ENCODE measurements at places on chromosomes 11 and 22. TPM values are rescaled to one million over a fixed set of nuclear protein-coding genes. Genes with fewer than 3 reads are reported as not detected.

The SLC15A3 gene
- 1.5 TPM for total RNA-seq

The UBQLNL gene
- total RNA-seq, result not detected

The CNGA4 gene
- total RNA-seq, result not detected

The IGSF9B gene
- total RNA-seq, result 12.2 TPM

The LRRC10B gene
- not detected for total RNA-seq

The GDPD4 gene
- total RNA-seq, result not detected

The CSF2RB gene
- total RNA-seq, result 0.13 TPM

The NUP160 gene
- 65.1 TPM for total RNA-seq

The ADAMTS8 gene
- not detected for total RNA-seq

The KCNE3 gene
- total RNA-seq, result 0.07 TPM

The KRTAP5-2 gene
- not detected for total RNA-seq

The MOGAT2 gene
- not detected for total RNA-seq

The IFITM1 gene
- total RNA-seq, result 70.7 TPM

The NAV2 gene
- total RNA-seq, result 0.42 TPM

The BIRC2 gene
- 40.3 TPM for total RNA-seq

DNA sequence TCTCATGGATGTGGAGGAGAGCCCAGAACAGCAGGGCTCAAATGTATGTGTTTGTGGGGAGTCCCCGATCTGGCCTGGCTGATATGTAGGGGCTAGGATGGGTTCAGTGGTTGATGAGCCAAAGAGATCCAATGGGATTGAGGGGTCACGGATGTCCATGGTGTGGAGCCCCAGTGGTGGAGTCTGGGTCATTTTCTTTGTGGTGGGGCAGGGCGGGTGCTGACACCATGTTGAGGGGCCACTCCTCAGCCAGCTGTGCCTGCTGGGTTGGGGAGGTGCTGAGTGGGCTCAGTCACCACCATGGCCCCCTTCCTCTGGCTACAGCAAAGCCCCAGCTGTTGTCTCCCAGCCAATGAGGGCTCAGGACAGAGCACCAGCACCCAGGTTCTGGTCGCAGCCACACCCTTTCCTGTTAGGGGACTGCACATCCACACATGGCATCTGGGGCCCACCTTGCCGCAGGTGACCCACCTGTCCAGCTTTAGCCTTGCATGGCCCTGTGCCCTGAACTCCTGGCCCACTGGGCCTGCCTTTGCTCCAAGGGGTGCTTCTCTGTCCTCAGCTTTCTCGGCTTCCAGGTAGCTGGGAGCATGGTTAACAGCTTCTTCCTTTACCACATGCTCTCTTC, 3.2 kb upstream of the GNAZ start:
- H3K4me3 ChIP-seq, result no peak overlapping the region
- H3K36me3 ChIP-seq, result no peaks in the 10 kb centered on the region
- no peak overlapping the region for H3K27ac ChIP-seq

DNA sequence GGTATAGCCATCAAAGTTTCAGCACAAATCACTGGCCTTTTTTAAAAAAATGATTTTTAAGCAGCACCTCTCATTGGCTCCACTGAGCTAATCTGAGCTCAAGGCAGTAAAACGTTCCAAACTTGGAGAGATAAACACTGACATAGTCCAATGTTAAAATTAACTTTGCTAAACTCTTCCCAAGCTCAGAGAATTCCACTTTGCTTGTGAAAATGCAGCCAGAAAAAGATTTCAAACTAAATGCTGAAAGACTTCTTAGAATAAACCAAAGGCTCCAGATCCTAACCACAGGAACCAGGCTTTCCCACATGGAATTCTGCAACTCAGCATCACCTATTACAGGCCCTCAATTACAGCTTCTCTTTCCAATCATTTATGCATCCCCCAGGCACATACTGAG, 84.7 kb upstream of the GDPD4 start:
- H3K4me1 ChIP-seq, result no peaks in the 10 kb centered on the region
- no peak overlapping the region for H3K27ac ChIP-seq
- no peaks in the 10 kb centered on the region for H3K36me3 ChIP-seq
- no peak for DNase-seq

- H3K36me3 ChIP-seq, result peaks cover 6% of the 10 kb centered on the region
- DNase-seq, result no peak
- H3K27ac ChIP-seq, result no peak overlapping the region
Observed at GRCh38 chr11:75000975-75001354, 12.2 kb downstream of the NEU3 start.

DNA sequence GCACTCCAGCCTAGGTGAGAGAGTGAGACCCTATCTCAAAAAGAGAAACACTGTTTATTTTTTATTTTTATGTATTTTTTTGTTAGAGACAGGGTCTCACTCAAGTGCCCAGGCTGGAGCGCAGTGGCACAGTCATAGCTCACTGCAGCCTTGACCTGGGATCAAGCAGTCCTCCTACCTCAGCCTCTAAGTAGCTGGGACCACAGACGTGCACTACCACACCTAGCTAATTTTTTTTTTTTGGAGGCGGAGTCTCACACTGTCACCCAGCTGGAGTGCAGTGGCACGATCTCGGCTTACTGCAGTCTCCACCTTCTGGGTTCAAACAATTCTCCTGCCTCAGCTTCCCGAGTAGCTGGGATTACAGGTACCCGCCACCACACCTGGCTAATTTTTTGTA, 6.4 kb downstream of the RBX1 start:
- no peak for DNase-seq
- peaks cover 9% of the 10 kb centered on the region for H3K36me3 ChIP-seq
- peaks cover 11% of the 10 kb centered on the region for H3K4me1 ChIP-seq
- no peak overlapping the region for H3K27ac ChIP-seq
- H3K4me3 ChIP-seq, result no peak overlapping the region

DNA sequence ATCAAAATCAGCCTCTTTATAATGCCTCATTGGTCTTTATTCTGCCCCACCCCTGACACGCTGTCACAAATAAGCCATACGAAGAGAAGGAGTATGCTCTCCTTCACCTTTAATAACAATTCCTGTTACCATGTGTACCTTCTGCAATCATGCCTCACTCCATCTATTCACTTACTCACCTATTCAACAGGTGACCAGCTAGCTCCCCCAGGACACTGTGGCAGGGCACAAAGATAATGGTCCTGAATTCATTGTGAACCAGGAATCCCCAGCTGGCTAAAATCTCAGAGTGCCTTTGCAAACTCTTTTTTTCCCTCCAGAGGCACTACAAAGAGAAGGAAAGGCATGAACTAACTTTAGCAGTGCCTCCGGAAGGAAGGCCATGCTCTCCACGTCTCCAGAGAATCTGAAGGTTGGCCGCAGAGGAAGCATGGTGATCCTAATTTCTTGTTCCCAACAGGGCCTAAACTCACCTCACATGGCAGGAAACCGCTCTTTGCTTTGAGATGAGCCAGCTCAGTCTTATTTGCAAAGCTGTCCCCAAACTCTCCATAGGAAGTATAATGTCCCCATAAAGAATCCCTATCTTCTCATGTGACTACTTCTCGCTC, 590.3 kb downstream of the BUD13 start:
- H3K27ac ChIP-seq, result no peak overlapping the region
- H3K4me1 ChIP-seq, result no peaks in the 10 kb centered on the region
- DNase-seq, result no peak
- H3K36me3 ChIP-seq, result no peaks in the 10 kb centered on the region
- H3K27me3 ChIP-seq, result no peaks in the 10 kb centered on the region

- peaks cover 4% of the 10 kb centered on the region for H3K27me3 ChIP-seq
- peaks cover 65% of the 10 kb centered on the region for H3K4me1 ChIP-seq
- no peak overlapping the region for H3K27ac ChIP-seq
- DNase-seq, result peak; percentile 39
Observed at GRCh38 chr22:20237480-20238440, 30.4 kb downstream of the RTN4R start.

GRCh38 chr11:18527512-18527911, 770 bp upstream of the TSG101 start:
- peak overlapping the region; percentile 99 for H3K27ac ChIP-seq
- peaks cover 20% of the 10 kb centered on the region for H3K4me1 ChIP-seq
- H3K36me3 ChIP-seq, result no peaks in the 10 kb centered on the region
- H3K4me3 ChIP-seq, result peak overlapping the region; percentile 95
- H3K27me3 ChIP-seq, result no peaks in the 10 kb centered on the region

DNA sequence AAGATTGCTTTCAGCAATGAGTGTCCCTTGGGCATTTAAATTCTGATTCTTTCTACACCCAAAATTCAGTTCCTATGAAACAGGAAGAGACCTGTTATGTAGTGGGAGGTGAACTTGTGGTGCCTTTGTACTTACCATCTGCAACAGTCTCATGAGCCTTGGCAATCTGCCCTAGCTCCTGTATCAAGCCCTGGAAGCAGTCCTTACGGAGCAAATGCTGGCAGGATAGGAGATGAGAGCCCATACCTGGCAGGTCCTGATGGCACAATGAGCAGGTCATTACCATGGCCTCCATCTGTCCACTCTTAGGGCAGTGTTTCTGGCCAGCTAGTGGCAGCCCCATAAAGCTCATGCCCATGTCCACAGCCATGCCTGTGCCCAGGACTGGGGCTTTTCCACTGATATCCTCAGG, 10.8 kb downstream of the TRIM66 start:
- H3K36me3 ChIP-seq, result peaks cover 11% of the 10 kb centered on the region
- H3K4me3 ChIP-seq, result no peak overlapping the region
- H3K27me3 ChIP-seq, result no peaks in the 10 kb centered on the region
- DNase-seq, result no peak
- no peaks in the 10 kb centered on the region for H3K4me1 ChIP-seq

GRCh38 chr11:124474079-124474478, 28.6 kb upstream of the OR8B8 start:
- H3K27ac ChIP-seq, result no peak overlapping the region
- H3K27me3 ChIP-seq, result no peaks in the 10 kb centered on the region
- DNase-seq, result no peak
- H3K4me3 ChIP-seq, result no peak overlapping the region
- H3K36me3 ChIP-seq, result no peaks in the 10 kb centered on the region
- no peaks in the 10 kb centered on the region for H3K4me1 ChIP-seq

- H3K4me1 ChIP-seq, result no peaks in the 10 kb centered on the region
- no peak overlapping the region for H3K4me3 ChIP-seq
- H3K27ac ChIP-seq, result no peak overlapping the region
- no peak for DNase-seq
- H3K36me3 ChIP-seq, result no peaks in the 10 kb centered on the region
Observed at GRCh38 chr11:132838627-132839026, 693.7 kb downstream of the OPCML start.

- no peak overlapping the region for H3K27ac ChIP-seq
- no peak for DNase-seq
- no peaks in the 10 kb centered on the region for H3K36me3 ChIP-seq
- no peaks in the 10 kb centered on the region for H3K4me1 ChIP-seq
Observed at GRCh38 chr22:49566693-49567092, 261.0 kb downstream of the BRD1 start.

GRCh38 chr11:40328890-40329614, 1130.4 kb downstream of the LRRC4C start:
- H3K36me3 ChIP-seq, result no peaks in the 10 kb centered on the region
- no peaks in the 10 kb centered on the region for H3K4me1 ChIP-seq
- H3K4me3 ChIP-seq, result no peak overlapping the region
- DNase-seq, result no peak
- no peaks in the 10 kb centered on the region for H3K27me3 ChIP-seq

Data from CD8-positive, alpha-beta memory T cell (primary cell).